Left ventricle myocardium superior (tissue), 1 donor: ENCODE measurements at places on chromosomes 11 and 22. TPM values are rescaled to one million over a fixed set of nuclear protein-coding genes. Genes with fewer than 3 reads are reported as not detected.
A peak's percentile ranks its signal among the peaks of the same experiment; 100 is the strongest.

Gene ROM1
- total RNA-seq = 1.7 TPM

Gene TFIP11
- 22.3 TPM for total RNA-seq

Gene CCDC87
- total RNA-seq = 0.25 TPM

Gene XKR3
- not detected for total RNA-seq

Gene MPEG1
- 13.6 TPM for total RNA-seq

DNA sequence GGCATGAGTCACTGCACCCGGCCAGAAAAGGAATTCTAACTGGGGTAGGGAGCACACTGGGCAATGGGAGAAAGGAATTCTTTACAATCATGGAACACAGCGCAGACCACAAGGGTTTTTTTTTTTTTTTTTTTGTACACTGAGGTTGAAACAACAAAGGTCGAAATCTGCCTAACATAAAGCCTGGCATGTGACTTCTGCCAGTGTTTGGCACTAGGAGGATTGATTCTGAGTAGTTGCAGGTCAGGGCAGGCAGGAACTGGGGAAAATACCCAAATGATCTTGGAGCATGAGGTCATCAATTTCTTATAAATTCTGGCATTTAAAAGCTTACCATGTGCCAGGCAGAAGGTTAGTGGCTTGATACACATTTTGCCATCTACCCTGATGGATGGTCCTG is 202.0 kb upstream of the SNX19 start:
- DNase-seq = no peak

DNA sequence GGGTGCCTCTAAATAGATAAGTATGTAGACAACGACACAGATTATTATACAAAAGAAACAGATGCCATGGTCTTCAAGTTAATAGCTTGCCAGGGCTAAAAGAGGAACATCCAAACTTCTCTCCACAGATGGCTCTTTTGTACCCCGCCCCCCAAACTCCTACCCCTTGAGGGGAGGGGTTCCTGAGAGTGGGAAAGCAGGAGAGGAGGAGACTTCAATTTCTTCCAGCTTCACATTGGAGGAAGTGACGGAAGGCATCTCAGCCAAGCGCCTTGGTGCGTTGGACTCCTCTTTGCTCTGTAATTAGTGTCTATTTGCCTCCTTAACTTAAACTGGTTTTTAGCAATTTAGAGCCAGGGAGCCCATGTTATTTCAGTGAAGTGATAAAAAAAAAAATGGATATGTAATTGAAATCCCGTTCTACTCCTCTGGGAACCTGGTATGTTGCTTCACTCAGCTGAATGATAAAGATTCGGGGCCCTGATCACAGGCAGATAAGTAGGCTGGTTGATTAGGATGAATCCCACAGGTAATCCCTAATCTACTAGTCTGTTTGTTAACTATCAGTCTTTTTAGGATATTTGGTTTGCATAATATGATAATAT is 580.9 kb upstream of the CADM1 start:
- DNase-seq = no peak

DNA sequence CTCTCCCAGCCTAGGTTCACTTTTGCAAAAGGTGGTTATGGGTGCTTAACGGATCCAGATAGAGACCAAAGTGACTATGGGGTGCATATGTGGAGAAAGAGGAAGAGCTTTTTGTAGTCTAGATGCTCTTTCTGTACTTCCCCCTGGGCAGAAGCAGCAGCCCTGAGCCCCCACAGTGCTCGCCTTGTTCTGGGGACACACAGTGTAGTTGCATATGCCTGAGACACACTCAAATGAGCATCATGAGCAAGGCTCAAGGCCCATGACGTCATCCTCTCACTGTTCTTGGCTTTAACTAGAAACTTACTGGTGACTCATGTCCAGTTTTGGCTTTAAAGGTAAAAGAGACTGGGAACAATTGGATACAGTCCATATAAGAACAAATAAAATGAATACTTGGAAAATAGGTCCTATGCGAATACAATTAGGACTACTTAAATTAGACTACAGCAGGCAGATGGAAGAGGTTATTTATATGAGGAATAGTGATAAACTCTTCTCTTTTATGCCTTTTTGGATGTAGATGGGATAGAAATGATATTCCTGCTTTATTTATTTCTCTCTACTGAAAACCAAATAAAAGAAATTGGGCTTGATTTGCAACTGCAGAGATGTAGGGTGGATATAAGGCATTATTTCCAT is 20.1 kb upstream of the PEX26 start:
- DNase-seq = peak; percentile 48
